ENCODE measurements at places on chromosomes 3 and 15.

- DNase-seq = no peak
Observed at GRCh38 chr3:64509206-64509605, 178.6 kb downstream of the ADAMTS9 start.

DNA sequence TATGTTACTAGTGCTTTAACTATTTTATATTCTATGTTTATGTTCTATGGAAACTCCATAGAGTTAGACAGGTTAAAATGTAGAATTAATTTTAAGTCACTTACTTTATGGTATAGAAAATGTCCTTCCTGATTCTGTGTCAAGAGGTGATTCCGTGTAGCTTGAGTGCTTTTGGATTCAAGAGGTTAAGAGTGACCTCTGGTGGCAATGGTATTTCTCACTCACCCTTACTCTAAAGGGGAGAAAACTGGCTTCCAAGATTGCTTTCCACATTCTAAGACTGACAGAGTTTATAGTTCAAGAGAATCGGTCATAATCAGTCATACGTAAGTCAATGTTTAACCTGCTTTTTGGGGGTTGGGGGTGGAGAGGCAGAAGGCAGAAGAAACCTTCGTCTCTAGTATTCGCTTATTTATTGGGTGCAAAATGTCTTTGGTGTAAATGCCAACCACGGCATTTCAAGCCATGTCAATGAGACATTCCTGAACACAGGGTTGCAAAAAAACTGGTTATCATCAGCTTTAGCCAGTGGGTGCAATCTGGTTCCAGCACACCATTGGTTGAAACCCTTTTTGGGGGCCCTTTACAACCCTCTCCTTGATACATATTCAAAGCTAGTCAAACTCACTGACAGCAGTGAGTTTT lies 92.0 kb upstream of the VGLL3 start:
- DNase-seq = peak; percentile 46

DNA sequence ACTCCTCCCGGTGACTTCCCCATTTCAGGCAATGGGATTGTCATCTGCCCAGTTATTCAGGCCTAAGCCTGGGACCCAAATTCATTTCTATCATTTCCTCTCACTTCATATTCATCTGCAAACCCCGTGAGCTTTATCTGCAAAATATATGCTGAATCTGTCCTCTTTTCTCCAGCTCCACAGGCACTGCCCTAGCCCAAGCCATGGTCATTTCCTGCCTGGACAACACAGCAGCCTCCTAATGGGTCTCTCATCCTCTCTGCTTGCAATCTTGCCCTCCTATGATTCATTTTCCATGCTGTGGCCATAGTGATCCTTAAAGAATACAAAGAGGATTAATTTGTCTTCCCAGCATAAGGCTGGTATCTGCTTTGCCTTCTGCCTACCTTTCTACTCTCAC lies 6.1 kb downstream of the RBP2 start:
- no peak for DNase-seq

- DNase-seq = no peak
Observed at GRCh38 chr3:126490619-126491018, 14.9 kb upstream of the ZXDC start.

GRCh38 chr15:91689377-91689776 lies 164.1 kb upstream of the SLCO3A1 start:
- DNase-seq = no peak

GRCh38 chr3:12797124-12797891 lies 828 bp downstream of the CAND2 start:
- DNase-seq = no peak

DNA sequence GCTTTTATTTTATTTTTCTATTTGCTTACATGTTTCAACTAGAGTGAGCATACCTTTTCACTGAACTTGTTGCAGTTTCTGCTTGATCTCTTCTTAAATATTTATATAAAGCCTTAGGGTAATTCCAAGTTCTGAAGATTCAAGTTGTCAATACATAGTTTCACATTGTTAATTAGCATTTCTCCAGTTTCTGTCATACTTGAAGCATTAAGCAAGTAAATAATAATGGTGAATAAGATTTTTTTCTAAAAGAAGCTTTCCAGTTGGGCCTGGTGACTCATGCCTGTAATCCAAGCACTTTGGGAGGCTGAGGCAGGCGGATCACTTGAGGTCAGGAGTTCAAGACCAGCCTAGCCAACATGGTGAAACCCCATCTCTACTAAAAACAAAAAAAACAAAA lies 53.9 kb downstream of the CALML4 start:
- no peak for DNase-seq

DNA sequence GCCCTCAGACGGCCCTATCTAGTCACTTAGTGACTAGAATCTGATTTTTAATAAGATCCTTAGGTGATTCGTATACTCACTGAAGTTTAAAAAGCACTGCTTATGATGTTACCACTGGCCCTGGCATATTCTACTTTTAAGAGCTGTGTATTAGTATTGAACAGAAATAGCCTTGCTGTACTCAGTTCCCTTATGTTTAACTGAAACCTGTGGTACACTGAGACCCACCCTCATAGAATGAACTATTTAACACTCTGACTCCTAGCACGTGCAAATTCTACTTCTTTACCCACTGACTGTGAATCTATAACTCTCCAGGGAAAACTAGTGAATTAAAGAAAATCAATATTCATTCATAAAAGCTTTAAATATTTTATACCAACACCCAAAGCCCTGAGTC lies 108.9 kb downstream of the CCNL1 start:
- DNase-seq = no peak
